Right lobe of liver (tissue), 6 donors: ENCODE measurements at places on chromosomes 1 and 21. TPM values are rescaled to one million over a fixed set of nuclear protein-coding genes. Genes with fewer than 3 reads are reported as not detected.
A peak's percentile ranks its signal among the peaks of the same experiment; 100 is the strongest.

DNA sequence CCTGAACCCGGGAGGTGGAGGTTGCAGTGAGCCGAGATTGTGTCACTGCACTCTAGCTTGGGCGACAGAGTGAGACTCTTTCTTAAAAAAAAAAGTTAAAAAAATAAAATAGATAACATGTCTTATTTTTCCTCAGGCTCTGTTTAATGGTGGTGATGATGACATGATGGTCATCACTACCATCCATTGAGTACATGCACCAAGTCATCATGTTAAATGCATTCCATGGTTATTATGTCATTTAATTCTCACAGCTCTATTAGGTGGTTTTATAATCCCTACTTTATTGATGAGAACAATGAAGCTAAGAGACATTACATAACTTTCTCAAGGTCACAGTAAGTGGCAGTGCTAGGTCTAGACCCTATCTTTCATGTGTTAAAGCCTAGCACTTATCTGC is 34.4 kb upstream of the MAB21L3 start:
- DNase-seq: no peak

DNA sequence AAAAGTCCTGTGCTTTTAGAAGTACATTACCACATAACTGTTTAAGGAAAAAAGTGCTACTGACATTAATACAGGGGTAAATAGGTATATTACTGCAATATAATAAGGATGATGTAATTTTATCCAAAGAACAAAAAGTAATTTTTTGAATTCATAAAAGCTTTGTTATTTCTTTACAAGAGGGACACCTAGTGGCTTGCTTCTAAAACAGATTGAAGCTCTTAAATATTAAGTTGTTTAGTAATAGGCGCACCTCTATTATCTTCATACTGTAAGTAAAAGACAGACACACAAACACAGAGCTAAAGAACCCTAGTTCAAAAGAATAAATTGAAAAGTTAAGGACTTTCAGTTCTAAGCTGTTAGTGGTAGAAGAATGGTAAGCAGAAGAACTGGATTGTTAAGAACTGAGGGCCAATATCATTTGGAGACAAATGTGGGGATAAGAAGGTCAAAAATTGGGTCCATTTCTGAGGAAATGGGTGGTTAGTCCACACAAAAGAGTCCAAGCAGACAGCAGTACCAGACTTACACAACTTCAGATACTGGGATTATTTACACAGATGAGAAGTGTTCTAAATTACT is 15.4 kb downstream of the ZNHIT6 start:
- no peak for DNase-seq

DNA sequence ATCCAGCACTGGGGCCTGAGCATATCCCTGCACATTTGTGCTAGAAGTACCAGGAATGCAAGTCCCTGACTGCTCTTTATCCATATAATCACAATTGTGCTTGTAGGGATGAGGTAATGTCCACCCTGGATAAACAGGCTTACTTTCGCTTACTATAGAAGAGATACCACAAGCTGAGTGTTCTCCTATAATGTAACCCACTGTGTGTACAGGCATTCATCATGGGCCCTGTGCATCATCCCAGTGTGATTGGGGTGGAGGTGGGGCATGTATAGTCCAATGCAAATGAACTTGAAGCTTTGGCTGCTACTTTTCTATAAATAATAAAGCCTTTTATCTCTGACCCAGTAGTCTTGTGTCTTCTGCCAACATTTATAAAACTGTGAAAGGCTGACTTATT is 69.3 kb downstream of the MAN1A2 start:
- no peak for DNase-seq

HPDL gene
- total RNA-seq: not detected

C4BPB gene
- total RNA-seq: 164 TPM

CYP4Z1 gene
- total RNA-seq: 0.44 TPM

DNA sequence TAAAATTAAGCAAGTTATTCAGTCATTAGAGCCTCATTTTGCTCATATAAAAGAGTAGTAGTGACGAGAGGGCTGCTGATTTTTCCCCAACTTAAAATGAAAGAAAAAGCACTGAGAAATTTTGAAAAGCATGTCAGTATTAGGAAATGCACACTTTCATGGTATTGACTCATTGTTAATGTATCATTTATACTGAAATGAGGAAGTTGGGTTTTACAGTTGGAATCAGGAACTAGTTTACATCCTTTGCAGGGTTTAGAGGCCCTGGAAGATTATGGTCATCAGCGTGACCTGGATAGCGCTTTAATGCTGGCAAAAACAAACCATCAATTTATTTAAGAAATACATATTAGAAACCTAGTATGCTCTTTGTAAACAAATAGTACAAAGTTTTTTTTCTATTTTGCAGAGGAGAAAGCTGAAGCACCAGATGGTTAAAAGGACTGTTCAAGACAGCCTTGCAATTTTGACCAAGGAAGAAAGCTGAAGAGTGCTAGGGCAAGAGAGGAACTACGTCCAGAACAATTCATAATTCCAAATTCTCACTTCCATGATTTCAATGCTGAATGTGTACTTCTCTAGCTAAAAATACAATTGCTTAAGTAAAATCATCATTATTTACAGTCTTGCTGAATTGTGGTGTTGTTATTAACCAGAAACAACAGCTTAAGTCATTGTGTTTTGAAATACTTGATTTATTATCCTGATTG is 94.8 kb upstream of the SGIP1 start:
- DNase-seq: no peak

- no peak for DNase-seq
Measured at GRCh38 chr21:40967771-40968170, 120.8 kb upstream of the DSCAM start.

C4BPA gene
- total RNA-seq: 866 TPM

CELA2B gene
- total RNA-seq: not detected

RHOU gene
- 19.1 TPM for total RNA-seq

DNA sequence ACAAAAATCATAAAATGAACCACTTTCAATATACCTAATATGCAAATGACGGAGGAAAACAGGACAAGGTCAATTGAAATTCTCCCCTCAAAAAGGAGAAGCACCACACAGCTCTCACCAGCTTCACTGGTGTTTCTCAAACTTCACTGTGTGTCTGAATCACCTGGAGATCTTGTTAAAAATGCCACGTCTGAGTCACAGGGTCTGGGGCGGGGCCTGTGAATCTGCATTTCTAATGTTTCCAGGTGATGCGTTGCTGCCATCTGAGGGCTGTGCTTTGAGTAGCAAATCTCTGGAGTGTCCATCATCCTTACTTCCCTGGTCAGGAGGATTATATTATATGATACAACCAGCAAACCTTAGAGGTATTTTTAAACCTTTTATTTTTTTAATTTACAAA is 9.0 kb downstream of the CLDN19 start:
- no peak for DNase-seq

HHIPL2 gene
- total RNA-seq: not detected

SLC9C2 gene
- not detected for total RNA-seq

RPF1 gene
- total RNA-seq: 8.6 TPM

RNU1-3 gene
- total RNA-seq: 538 TPM

RAB25 gene
- 1.6 TPM for total RNA-seq

DNA sequence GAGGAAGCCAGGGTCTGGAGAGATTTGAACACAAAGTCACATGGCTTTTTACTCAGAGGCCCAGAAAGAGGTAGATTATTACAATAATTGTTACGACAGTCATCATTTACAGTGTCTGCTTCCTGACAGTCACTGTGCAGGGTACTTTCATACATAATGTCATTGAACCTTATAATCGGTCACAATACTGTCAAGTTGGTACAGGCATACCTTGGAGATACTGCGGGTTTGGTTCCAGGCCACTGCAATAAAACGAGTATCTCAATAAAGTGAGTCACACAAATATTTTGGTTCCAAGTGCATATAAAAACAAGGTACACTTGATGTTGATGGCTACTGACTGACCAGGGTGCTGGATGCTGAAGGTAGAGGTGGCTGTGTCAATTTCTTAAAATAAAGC is 112.6 kb downstream of the NOS1AP start:
- DNase-seq: no peak

DNA sequence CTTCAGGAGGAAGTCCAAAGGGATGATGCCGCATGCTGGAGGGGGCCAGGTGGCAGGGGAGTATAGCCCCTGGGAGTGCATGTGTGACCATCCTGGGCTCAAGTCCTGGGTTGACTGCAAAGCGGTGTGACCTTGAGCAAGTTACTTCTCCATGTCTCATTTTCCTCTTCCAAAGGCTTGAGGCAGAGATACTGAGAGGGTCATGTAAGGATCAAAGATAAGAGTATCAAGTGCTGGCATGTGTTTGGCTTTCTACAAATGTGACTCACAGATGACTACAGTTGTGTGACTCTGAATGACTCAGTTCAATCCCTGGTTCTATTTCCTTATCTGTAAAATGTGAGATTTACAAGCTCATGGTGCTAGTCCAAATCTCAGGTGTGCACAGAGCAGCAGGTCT is 26.1 kb downstream of the PROK1 start:
- DNase-seq: no peak

DNA sequence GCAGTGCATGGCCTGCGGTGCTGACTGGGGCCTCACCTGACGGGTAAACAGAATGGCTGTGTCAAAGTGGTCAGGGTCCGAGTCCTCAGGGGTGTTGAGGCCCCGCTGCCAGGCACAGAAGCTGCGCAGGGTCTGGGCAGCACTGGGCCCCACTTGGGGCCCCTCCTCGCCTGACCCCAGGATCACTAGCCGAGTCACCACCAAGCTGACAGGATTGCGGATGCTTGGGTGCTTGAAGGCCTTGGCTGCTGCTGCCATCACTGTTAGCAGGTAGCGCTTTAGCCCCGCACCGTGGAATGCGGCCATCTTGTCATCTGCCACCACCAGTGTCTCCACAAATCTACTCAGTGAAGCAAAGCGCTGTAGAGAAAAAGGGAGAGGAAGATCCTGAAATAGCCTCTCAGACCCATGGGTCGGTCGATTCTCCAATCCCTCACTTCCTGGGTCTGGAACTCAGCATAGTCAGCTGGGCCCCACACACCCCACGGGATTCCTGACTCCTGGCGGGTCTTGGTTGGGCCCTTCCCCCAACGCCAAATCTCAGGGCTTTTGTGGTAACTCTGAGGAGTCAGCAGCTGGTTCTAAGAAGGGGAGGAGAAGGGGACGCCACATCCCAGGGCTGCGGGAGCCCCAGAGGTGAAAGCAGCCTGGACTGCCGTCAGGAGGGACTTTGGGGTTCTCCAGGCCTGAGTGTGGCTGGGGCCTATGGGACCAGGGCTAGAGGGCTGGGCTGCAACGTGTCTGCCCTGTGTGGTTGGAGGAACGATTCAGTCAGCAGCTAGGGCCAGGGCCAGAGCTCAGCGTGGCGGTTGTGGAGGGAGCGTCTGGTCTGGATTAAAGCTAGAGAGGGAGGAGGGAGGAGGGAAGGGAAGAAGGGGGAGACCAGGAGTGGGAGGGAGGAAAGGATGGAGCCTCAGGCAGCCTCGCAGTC is 2.1 kb downstream of the ADAMTS4 start:
- DNase-seq: no peak

CD101 gene
- 1.9 TPM for total RNA-seq

DNA sequence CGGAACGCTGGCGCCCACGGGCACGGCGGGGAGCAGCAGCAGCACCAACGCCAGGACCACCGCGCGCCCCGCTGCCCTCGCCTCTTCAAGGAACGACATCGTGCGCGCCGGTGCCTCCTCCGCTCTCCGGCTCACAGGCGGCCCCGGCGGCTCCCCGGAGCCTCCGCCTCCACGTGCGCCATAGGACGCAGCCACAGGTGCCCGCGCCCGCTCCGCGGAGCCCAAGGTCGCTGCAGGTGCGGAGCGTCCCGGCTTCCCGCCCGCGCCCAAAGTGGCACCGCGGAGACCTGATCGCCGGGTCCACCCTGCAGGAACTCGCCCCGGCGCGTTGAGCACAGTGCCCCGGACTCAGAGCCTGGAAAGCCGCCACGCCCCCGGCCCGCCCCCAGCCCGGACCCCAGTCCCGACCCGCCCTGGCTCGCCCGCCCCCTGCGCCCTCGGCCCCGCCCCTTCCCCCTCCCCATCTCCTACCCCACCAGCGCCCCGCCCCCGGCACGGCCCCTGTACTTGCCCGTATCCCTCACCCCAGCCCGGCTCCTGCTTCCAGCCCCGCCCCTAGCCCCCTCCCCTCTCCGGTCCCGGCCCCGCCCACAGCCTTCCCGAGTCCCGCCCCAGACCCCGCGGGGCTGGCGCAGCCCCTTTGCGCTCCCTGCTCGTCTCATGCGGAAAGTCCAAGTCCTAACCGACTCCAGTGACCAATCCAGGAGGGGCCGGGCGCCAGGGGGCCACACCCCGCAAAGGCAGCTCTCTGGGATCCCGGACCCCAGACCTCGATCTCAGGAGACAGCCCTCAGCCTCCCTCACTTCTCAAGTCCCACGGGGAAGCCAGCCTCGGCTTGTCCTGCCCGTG is at the start of gene MEGF6:
MEGF6 (minus strand) TSS at position 339 of the 850 bp plus-strand sequence; CDS start at position 99, 240 bp downstream.
- DNase-seq: peak; percentile 67

- DNase-seq: no peak
Measured at GRCh38 chr1:96989302-96989701, 267.7 kb downstream of the PTBP2 start.

DNA sequence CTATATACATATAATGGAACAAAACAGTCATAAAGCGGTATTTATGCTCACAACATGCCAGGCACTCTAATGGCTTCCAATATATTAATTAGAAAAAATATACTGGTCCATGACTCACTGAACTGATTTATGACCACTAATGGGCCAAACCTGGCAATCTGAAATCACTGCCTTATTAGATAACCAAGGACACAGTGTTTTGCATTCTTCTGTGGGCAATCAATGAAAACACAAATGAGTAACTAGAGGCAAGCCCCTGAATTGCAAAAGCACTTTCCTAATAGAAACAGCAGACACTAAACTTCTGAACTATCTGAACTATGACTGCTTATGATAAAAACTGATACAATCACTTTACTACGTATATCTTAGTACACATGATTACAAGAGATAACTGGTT is 3.5 kb downstream of the GCLM start:
- no peak for DNase-seq

- no peak for DNase-seq
Measured at GRCh38 chr1:110596312-110596711, 9.8 kb downstream of the KCNA2 start.

GRCh38 chr1:80531182-80531581 is 1269.6 kb upstream of the ADGRL2 start:
- DNase-seq: no peak

SPRR2B gene
- total RNA-seq: not detected

SMIM1 gene
- total RNA-seq: 5.9 TPM

DNA sequence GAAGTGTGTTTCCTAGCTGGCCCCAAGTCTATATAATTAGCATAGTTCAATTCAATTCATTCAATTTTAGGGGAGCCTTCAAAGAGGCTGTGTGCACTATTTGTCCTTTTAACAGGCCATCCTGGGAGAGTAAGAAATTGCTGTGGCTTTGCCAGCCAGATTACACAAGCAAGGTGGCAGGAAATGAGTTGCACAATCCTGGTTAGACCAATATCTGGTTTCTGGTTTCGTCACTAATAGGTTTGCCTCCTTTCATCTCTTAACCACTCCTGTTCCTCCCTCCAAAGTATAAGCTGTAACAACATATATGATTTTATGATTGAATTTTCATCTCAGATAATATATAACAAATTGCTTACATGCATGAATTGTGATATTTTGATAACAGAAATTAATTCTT is 84.1 kb upstream of the NEGR1 start:
- peak; percentile 29 for DNase-seq
